Islet precursor cell (in vitro differentiated cells): ENCODE measurements at places on chromosomes 12 and 14.

- DNase-seq = peak; percentile 34
Observed at GRCh38 chr14:23443881-23444280, 8.4 kb upstream of the MYH7 start.

- no peak for DNase-seq
Observed at GRCh38 chr14:21090940-21091663, 7.4 kb downstream of the ZNF219 start.

- DNase-seq = peak; percentile 97
Observed at GRCh38 chr14:52835122-52835903, 43.9 kb upstream of the GNPNAT1 start.

DNA sequence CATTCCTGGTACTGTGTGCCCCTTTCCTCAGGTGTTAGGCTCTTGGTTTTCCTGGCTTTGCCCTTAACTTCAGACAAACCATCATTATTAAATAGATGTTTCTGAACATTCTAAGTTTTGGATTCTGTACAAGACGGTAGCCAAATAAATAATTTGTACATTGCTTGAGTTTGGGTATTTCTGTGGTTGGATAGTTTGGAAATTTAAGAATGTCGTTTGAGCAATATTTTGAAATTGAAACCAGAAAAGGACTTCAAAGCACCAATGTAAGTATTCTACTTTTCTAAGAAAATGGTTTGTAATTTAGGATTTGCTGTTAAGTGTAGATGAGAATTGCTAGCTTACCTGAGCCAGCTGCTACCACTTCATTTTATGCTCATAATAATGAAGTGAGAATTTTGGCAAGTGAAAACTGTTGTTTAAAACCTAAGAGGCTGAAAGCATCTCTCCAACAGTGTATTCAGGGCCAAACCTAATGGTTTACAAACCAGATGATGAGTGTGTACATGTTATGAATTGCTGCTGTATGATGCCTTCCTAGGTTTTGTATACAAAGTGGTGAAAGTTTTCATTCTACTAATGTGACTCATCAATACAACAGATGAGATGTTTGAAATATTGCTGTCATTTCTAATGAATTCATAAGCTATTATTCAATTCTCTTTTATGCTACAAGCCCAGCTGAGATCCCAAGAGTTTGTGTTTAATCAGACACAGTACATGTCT is 181.5 kb upstream of the PRKD1 start:
- DNase-seq = no peak

GRCh38 chr14:85122690-85123089 is 407.3 kb upstream of the FLRT2 start:
- no peak for DNase-seq

- no peak for DNase-seq
Observed at GRCh38 chr12:132484891-132485441, 5.0 kb upstream of the FBRSL1 start.

- no peak for DNase-seq
Observed at GRCh38 chr14:26554069-26554772, 43.6 kb downstream of the NOVA1 start.

GRCh38 chr12:53234271-53234914 is 2.4 kb upstream of the RARG start:
- DNase-seq = peak; percentile 91

- peak; percentile 51 for DNase-seq
Observed at GRCh38 chr12:48185181-48185919, 1.9 kb downstream of the CCDC184 start.

GRCh38 chr14:105864651-105865265 is 338.4 kb downstream of the TMEM121 start:
- peak; percentile 48 for DNase-seq

DNA sequence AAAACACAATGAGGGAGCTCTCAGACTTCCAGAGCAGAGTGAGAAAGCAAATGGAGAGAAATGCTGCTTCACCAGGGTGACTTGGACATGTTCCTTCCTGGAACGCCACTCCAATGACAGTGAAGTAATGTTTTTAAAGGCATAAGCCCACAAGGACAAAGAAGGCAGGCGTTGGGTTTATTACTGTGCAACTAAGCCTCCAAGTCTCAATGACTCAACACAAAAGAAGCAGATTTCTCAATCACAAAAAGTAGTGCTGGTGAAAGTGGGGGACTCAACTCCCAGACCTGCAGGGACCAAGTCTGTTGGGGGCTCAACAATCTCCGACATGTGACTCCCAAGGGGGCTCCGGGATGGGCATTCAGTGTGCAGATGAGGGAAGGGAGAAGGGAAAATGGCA is 505.2 kb downstream of the BCL11B start:
- DNase-seq = peak; percentile 46

DNA sequence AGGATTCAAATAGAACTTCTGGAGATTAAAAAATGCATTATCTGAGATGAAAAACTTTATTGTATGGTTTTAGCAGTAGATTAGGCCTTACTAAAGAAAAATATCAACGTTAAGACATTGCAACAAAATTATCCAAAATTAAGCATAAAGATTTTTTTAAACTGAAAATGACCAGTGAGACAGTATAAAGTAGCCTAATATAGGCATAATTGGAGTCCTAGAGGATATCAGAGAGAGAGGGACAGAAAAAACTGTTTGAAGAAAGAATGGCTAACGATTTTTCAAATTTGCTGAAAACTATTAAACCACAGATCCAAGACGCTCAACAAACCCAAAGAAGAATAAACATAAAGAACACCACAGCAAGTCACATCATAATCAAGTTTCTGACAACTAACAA is 149.5 kb upstream of the LMNTD1 start:
- DNase-seq = no peak

GRCh38 chr12:85016413-85016812 is 19.7 kb downstream of the TSPAN19 start:
- peak; percentile 73 for DNase-seq

- no peak for DNase-seq
Observed at GRCh38 chr14:93775744-93776143, 12.5 kb downstream of the PRIMA1 start.

DNA sequence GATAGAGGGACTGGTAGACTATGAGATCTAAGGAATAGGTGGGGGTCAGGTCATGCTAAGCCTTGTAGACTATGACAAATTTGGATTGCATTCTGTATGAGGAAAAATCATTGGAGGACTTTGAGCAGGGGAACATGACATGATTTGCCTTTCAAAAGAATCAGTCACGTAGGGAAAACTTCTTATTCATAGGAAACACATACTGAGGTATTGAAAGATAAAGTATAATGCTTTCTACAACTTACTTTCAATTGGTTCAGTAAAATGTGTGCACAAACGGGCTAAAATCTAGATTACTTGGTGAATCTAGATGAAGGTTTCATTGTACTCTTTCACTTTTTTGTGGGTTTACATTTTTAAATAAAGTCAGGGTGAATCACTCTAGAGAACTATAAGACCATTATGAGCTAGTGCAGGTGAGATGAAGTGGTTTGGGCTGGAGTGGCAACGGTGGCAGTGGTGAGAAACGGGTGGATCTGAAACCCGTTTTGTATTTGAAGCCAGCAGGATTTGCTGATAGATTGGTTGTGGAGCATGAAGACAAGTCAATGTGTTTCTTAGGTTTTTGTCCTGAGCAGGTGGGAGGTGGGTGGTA is 6.7 kb downstream of the BBS10 start:
- no peak for DNase-seq

GRCh38 chr12:54282949-54283593 is 2.5 kb downstream of the HNRNPA1 start:
- peak; percentile 54 for DNase-seq

- DNase-seq = no peak
Observed at GRCh38 chr14:61560323-61560722, 135.0 kb upstream of the HIF1A start.

DNA sequence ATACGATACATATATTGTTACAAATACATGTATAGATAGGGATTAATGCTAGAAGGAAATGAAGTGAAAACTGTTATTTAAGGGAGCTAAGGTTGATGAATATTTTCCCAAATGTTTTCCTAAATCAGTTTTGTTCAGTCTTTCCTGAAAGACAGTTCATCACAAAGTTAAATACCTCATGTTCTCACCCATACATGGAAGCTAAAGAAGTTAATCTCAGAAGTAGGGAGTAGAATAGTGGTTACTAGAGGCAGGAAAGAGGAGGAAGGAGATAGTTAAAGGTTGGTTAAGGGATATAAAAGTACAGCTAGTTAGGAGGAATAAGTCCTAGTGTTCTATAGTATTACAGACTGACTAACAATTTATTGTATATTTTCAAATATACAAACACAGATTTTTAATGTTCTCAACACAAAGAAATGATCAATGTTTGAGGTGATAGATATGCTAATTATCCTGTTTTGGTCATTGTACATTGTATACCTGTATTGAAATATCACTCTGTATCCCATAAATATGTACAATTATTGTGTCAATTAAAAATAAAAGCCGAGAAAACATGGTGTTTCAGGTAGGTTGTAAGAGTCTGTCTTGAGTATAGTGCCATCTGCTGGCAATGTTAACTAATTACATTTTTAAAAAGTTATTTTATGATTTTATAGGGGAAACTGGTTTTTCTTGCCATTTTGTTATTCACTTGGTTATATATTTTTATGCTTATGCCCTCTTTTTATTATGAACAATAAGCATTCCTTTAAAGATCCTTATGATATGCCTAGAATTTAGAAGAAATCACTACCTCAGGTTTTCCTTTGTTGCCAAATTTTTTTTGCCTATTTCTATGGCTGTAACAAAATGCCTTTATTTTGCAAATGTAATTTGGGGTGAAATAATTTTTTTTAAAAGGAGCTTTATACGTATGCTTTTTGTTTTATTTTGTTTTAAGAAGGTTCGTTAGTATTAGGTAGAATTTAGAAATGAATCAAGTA is 26.9 kb downstream of the ZDHHC17 start:
- no peak for DNase-seq

- no peak for DNase-seq
Observed at GRCh38 chr12:56304872-56305590, 4.9 kb upstream of the CS start.

- DNase-seq = peak; percentile 88
Observed at GRCh38 chr12:122980183-122981035, at the start of gene ARL6IP4. Gene ARL6IP4, plus strand, starts transcription at chr12:122980681. Its CDS starts 459 bp downstream, at chr12:122981140.

DNA sequence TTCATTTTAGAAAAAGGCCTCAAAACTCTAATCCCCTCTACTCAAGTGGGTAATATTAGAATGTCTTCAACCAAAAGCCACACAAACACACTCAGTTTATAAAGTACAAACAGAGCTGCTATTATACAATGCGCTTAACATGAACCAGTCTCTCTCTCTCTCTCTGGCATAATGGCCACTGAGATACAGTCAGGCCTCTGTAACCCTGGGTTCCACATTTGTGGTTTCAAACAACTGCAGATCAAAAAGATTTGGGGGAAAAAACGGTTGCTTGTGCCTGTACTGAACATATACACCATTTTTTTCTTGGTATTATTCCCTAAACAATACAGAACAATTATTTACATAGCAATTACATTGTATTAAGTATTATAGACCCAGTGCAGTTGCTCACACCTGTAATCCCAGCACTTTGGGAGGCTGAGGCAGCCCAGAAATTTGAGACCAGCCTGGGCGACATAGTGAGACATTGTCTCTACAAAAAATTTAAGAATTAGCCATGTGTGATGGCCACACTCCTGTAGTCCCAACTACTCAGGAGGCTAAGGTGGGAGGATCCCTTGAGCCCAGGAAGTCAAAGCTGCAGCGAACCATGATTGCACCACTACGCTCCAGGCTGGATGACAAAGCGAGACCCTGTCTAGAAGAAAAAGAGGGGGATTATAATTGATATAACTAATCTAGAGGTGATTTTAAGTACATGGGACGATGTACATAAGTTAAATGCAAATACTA is 5.6 kb downstream of the SLC11A2 start:
- no peak for DNase-seq

DNA sequence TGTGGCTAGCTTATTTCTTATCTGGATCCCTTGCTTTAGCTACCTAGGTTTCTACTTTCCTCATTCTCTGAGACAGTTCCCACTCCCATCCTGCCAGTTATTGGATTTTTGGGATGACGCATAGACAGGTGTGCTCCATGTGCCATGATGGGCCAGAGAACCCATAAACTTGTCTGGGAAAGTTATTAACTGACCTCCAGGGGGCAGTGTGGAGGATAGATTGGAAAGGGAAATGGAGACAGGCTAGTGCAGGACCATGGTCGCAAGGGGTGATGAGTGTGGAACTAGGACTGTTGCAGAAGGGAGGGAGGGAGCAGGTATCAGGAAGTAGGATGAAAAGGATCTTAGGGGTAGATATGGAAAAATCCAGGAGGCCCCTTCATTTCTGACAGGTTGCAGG is 80.3 kb downstream of the ESRRB start:
- DNase-seq = no peak

- DNase-seq = no peak
Observed at GRCh38 chr12:109716512-109717389, 3.1 kb downstream of the FAM222A start.

DNA sequence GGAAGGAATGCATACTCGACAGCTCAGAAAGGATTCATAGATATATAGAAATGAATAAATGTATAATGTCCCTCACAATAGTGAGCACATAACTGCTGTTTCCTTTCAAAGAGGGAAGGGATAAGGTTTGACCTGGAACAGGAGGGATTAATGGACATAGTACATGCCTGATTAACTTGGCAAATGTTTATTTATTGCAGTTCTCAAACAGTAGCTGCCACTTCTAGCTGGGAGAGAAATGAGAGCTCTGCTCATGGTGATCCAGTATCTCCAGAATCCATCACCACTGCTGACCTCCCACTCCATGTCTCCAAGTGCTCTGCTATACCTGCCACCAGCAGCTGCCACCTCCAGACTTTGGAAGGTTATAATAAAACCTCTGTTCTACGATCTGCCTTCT is 108.1 kb downstream of the LRIG3 start:
- DNase-seq = no peak

DNA sequence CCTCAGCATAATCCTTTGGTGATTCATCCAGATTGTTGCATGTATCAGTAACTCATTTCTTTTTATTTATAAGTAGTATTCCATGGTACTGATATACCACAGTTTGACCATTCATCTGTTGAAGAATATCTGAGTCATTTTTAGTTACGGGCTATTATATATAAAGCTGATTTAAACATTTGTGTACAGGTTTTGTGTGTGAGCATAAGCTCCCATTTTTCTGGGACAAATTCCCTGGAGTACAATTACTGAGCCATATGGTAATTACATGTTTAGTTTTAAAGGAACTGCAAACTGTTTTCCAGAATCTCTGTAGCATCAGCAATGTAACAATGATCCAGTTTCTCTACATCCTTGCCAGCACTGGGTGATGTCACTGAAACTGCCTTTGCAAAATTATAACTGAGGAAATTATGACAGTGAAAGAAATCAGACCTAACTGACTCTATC is 236.2 kb upstream of the KRR1 start:
- DNase-seq = no peak

- DNase-seq = no peak
Observed at GRCh38 chr12:3598896-3599860, 108.2 kb downstream of the PRMT8 start.

GRCh38 chr14:76863724-76864407 is 37.7 kb downstream of the LRRC74A start:
- no peak for DNase-seq

GRCh38 chr12:98594050-98594835 is 757 bp downstream of the SLC25A3 start:
- DNase-seq = peak; percentile 73

DNA sequence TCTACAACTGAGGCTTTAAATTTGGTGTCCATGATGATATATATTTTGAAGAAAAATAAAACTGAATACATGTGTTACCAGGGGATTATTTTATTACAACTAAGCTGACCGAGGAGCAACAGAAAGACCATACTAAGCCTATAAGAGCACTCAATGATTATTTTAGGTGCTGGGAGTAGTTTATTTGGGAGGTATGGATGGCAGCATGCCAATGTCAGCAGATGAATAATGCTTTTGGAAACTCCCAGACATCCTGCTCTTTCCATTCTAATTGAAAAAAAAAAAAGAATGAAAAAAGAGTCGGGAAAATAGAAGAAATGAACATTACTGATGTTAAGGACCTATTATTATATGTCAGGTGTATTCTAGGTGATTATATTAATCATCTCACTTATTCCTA is 441.2 kb downstream of the BTG1 start:
- no peak for DNase-seq
